ENCODE measurements at places on chromosomes 6 and 20.

GRCh38 chr6:160005861-160006540 lies 37.1 kb downstream of the IGF2R start:
- DNase-seq = no peak

GRCh38 chr6:158290659-158291058 lies 21.6 kb upstream of the TULP4 start:
- no peak for DNase-seq

- DNase-seq = no peak
Measured at GRCh38 chr6:161660666-161661571, 387.1 kb upstream of the AGPAT4 start.

DNA sequence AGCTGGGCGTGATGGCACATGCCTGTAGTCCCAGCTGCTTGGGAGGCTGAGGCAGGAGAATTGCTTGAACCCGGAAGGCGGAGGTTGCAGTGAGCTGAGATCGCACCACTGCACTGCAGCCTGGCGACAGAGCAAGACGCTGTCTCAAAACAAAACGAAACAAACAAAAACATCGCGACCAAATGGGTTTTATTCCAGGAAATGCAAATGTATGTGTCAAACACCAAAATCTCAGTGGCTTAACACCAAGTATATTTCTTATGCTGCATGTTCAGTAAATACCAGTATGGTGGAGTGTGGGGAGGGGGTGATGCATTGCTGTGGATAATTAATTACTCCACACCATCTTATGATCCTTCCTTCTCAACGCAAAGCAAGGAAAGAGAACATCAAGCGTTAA lies 28.1 kb downstream of the ACTR5 start:
- DNase-seq = no peak

GRCh38 chr20:57071283-57071731 lies 195.1 kb downstream of the BMP7 start:
- no peak for DNase-seq

DNA sequence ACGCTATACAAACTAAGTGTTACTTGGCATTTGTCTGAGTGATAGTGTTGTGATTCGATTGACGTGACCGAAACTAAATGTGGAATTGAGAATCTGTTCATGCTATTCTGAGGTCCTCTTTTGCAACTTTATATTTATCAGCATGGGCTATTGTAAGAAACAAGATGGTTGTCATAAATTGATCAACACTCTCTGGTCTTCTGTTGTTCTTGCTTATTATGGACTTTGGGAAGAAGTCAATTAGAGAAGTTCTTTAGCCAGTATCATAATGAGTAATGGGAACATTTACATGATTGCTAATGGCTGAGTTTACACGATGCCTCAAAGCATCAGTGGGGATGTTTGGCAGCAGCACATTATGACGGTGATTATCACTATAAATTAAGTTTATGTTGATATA lies 195.0 kb downstream of the CD83 start:
- DNase-seq = no peak
